Activated CD4-positive, alpha-beta T cell treated with anti-CD3 and anti-CD28 coated beads, Interleukin-2, amount 50 U/mL, for 1 hour (primary cell): ENCODE measurements at places on chromosomes 3 and 15.
A peak's percentile ranks its signal among the peaks of the same experiment; 100 is the strongest.

GRCh38 chr3:102290241-102290640, 144.6 kb upstream of the ZPLD1 start:
- DNase-seq: no peak

GRCh38 chr3:118578559-118578958, 456.1 kb downstream of the IGSF11 start:
- DNase-seq: no peak

DNA sequence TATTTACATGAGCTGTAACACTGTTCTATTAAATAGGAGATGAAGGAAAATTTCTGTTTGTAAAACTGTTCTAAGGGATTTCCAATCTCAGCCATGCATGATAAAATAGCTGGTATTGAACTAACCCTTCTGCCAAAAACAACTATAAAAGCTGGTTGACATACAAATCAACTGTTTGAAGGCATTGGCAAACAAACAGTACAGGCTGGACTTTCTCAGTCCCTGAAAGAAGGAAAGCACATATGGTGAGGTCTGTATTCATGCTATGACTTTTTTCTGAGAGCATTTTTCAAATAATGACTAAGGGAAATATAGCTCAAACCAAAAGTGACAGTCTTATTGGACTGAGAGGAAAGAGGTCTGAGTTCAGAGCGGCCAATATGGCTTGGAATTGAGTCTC, 117.0 kb upstream of the CCDC54 start:
- DNase-seq: no peak

DNA sequence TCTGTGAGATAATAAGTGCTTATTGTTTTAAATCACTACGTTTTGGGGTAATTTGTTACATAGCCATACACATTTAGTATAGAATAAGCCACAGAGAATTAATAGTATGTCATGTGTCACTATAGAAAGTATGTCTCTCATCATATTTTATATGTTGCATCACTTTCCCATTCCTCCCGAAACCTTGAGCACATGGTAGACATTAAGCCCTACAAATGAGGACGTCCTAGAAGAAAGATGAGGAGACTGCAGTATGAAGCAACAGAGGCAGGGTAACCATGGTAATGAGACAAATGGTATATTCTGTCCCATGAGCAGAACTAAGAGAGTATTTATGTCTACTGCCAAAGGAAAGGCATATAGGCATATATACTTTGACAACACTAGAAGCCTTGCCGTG, 720.2 kb downstream of the ROBO1 start:
- no peak for DNase-seq

DNA sequence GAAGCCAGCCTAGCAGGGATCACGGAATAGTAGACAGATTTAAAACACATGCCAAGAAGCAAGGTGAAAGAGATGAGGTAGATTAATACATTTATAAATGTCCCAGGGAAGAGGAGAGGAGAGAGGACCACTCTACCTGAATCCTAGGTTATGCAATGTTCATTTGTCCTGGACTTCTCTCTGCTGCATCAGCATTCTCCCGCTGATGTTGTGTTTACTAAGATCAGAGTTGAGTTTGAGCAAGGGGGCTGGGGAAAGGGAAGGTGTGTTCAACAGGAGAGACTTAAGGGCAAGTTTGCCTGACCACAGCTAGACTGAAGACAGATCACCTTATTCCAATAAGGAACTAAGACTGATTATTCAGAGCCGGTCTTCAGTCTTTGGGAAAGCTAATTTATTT, 1.1 kb upstream of the KPNA1 start:
- DNase-seq: no peak

DNA sequence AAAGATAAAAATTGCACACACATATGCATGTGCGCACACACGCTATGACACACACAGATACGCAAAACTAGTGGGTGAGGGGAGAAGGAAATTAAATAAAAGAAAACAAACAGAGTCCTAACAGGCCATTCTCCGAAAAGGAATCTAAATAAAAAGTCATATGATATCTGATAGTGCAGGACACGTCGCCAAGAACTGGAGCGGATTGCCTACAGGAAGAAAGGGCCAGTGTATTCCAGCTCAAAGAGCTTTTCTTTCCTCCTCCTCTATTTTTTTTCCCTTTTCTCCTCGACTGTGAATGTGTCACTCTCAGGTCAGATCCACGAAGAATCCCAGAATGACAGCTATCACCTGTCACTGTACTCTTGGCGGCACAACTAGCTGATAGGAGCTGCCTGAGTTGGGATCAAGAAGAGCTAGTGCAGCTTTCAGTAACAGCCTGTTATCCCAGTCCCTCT, 157.8 kb downstream of the TIGIT start:
- DNase-seq: no peak

DNA sequence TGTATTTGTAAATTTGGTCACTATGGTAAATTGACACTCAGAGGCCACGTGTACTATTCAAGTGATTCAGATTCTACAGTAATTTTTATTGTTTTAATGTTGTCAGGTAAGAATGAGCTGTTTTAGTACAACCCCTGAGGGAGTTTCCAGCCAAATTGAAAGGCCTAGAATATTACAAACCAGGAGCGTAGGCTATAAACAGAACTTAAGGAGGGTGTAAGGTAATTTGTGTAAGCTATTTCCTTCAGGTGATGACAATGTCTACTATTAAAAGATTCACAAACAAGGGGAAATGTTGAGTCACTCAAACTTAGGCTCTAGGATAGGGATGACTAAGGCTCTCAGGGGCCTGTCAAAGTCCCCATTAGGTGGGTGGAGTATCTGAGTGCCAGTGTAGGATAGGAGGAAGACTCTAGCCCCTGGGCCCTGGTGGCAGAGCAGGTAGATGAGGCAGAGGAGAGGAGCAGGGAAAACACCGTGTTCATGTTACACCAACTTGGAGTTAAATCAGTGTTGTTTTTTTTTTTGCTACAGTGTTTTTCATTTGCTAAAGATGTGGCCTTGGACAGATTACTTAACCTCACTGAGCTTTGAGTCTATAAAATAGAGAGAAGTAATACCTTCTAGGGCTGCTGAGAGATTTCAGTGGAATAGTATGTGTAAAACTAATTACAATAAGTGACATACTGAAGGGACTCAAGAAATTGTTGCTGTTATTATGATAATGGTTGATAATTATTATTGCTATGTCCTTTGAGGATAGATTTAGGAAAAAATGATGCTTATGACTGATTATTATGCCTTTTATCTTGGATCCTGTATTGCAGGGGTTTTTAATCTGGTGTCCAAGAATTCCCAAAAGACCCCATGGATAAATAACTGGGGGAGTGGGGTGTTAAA, 10.3 kb downstream of the TM4SF1 start:
- DNase-seq: no peak

DNA sequence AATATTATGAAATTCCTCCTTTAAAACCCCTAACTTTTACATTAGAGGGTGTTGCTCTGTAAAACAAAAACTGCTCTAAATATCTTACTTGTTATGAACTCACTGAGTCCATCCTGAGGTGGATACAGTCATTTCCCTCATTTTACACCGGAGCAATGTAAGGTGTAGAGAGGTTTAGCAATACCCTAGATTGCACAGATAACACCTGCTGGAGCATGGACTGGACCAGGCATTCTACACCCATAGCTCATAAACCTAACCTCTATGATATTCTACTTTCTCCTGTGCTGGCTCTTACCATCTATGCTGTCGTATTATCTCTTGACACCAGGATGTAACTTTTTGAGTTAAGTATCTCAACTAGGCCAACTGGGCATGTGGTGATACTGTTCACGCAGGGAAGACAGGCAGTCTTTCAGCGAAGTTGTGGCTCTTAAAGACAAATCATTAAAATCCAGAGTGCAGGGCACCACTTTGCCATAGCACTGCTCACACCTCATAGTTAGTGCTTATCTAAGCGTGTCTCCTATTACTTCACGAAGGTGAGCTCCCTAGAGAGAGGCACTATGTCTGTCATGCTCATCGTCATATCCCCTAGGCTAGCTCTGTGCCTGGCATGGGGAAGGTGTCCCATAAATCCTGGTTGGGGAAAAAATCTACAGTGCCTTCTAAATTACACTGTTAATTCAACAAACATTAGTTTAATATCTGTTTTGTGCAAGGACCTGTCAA, 100.1 kb upstream of the SLC2A2 start:
- DNase-seq: no peak

DNA sequence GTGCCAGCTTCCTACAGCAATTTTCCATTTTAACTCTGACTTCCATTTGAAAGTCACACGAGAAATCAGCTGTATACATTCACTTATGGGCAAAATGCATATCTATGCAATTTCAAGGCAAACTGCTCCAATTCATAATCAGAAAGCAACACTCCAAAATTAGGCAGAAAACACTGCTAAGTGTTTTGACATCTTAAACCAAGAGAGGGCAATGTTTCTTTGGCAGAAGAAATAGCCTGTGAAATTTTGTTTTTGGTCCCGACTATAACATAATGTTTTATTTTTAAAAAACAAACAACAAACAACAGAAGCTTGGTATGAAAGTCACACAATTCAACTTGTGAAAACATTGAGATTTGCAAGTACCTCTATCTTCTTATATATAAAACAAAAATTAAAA, 42.6 kb downstream of the GOLIM4 start:
- no peak for DNase-seq

- DNase-seq: no peak
These were observed 383.9 kb upstream of the TMCO5A start for GRCh38 chr15:37550360-37551024.

- no peak for DNase-seq
These were observed 18.6 kb downstream of the PDIA5 start for GRCh38 chr3:123085293-123085931.

GRCh38 chr3:101148001-101148400, 154.8 kb upstream of the ABI3BP start:
- no peak for DNase-seq

DNA sequence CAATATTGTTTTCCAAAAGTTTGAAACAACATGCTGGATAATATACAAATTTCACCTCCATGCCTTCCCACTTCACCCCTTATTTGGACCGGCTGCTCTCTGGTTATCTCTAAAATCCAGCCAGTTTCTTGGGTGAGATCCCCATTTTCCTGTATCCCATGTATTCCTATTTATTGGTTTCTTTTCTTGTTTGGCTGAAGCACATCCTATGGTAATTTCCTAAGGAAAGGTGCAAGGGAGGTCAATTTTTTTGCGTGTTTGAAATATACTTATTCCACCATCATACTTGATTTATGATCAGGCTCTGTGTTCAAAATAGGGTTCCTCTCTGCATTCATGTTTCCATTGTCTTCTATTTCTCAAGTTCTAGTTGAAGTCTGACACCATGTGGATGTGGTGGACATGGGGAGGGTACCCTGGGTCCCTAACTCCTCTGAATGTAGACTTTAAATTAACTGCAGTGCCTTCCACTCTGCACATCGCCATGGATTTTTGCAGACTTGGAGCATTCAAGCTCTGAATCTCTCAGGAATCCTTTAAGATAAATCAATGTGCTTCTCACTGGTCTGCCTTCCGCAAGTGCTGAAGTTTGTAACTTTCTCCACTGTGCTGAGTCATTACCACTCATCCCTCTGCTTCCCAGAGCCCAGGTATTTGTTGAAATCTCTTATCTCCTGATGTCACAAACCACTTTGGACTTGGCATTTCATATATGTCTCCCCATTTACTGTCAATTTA, 52.1 kb upstream of the TLE3 start:
- DNase-seq: no peak

GRCh38 chr15:41773332-41773728, 954 bp upstream of the MAPKBP1 start:
- DNase-seq: no peak

- no peak for DNase-seq
These were observed 1.6 kb upstream of the CCDC33 start for GRCh38 chr15:74234598-74234875.

DNA sequence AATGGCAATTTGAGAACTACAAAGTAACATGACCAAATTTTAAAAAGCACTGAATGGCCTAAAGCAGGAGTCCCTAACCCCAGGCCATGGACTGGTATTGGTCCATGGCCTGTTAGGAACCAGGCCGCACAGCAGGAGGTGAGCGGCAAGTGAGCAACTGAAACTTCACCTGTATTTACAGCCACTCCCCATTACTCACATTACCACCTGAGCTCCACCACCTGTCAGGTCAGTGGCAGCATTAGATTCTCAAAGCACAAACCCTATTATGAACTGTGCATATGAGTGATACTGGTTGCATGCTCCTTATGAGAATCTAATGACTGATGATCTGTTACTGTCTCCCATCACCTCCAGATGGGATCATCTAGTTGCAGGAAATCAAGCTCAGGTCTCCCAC, 48.8 kb downstream of the SENP7 start:
- no peak for DNase-seq

DNA sequence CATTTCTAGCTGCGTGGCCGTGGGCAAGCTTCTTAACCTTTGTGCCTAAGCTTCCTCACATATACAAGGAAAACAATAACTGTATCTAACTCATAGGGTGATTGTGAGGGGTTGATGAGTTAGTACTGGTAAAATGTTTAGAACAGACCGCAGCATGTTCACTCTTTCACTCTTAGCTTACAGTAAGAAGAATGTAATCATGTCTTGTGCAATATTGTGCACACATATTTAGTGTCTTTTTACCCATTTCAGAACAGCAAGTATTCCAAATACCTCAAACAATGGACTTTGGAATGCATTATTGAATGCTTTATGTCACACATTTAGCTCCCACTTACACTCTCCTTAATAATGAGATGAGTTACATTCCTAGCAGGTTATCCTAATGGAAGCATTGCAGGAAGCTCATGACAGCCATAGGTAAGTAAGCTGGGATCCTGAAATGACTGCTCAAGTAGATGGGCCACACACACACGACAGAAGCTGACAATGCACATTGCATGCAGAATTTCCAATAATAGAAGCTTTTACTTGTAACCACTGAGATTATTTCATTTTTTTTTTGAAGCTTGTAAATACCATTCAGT, 468.9 kb upstream of the WNT5A start:
- no peak for DNase-seq

- DNase-seq: peak; percentile 2
These were observed 57.5 kb upstream of the SIN3A start for GRCh38 chr15:75508840-75509532.

DNA sequence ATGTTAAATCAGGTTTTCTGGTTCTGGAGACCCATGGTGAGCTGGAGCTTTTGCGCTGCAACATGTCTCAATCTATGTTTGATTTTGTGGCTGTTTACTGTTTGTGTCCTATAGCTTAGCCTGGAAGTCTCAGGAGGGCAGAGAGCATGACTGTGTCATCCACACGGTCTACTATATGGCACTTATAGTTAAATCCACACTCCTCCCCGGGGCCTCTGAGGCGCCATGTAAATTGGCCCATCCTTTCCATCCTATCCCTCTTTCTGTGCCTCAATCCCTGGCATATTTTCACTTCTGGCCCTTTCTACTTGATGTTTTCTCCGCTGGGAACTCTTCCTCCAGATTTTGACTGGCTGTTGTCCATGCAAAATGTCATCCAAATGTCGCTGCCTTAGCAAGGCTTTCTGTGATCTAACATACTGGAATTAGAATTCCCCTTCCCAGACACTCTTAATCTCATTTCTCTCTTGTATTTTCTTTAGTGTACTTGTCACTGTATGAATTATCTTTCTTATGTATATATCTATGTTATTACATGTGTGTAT, 560.8 kb upstream of the RGMA start:
- DNase-seq: no peak

- DNase-seq: no peak
These were observed 100.4 kb downstream of the PCCB start for GRCh38 chr3:136350557-136350956.
